Kidney tubule cell (primary cell): ENCODE measurements at places on chromosomes 2 and 18.

DNA sequence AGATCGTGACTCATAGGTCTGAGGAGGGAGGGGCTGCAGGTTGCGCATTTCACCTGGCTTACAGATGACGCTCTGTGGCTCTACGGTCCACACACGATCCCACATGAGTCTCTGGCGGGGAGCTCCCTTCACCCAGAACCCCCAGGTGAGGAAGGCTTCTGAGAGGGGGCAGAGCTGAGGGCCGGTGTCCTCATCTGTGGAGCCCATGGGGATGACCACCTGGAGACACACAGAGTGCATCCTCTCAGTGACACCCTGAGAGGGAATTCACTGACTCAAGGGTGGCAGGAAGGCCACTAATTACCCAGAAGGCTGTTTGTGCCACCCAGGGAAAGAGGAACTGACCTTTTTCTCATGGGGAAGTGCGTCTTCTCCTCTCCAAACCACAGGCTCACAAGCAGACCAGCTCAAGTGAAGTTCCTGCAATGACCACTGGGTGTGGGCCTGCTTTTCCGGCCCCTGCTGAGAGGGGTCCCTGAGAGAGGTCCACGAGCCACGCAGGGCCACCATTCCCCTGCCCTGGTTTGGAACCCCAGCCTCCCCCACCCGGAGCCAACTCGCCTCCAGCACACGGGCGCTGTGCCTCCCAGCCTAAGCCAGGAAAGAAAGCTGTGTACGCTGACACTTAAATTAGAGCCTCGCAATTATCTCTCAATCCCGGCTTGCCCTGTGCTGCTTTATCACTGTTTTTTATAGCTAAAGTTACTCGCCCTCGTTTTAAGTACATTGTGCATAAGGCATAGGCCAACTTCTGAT, 114.1 kb downstream of the BCL11A start:
- DNase-seq = no peak

GRCh38 chr18:58367425-58368140, 261.3 kb downstream of the ALPK2 start:
- no peak for DNase-seq

DNA sequence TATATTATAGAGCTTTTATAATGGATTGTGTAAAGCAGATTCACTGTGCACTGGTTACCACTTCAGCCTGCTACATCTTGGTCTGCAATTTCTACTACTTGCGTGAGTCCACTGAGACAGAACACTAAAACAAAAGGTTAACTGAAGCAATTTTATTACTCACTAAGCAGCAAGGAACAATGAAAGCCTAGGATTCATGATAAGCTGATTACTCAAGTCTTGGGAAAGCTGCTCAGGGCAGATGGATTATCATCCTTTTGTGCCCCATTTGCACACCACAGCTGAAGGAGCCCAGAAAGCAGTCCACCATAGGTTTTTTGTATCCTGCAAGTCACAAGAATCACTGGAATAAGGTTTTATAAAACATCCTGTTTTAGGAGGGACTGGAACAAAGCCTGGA, 1215.2 kb upstream of the TMEFF2 start:
- DNase-seq = peak; percentile 13

GRCh38 chr2:203708846-203709396, 2.5 kb downstream of the CD28 start:
- no peak for DNase-seq

DNA sequence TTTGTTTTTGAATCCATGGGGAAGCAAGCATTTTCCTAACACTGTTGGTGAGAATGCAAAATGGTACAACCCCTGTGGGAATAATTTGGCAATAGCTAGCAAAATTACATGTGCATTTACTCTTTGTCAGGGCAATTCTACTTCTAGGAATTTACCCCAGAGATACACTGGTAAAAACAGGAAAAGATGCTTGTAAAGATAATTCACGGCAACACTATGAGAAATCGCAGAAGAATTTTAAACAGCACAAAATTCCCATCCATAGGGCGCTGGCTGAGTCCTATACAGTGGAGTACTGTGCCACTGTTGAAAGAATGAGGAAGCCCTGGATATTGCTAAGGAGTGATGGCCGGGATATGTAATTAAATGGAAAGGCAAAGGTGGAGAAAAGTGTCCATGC, 75.8 kb downstream of the DGKD start:
- no peak for DNase-seq

- DNase-seq = no peak
Measured at GRCh38 chr2:46552079-46552478, 72.7 kb downstream of the TMEM247 start.

- peak; percentile 76 for DNase-seq
Measured at GRCh38 chr18:79577451-79578395, 101.9 kb upstream of the CTDP1 start.
